ENCODE measurements at places on chromosomes 4 and X.
A peak's percentile ranks its signal among the peaks of the same experiment; 100 is the strongest.

DNA sequence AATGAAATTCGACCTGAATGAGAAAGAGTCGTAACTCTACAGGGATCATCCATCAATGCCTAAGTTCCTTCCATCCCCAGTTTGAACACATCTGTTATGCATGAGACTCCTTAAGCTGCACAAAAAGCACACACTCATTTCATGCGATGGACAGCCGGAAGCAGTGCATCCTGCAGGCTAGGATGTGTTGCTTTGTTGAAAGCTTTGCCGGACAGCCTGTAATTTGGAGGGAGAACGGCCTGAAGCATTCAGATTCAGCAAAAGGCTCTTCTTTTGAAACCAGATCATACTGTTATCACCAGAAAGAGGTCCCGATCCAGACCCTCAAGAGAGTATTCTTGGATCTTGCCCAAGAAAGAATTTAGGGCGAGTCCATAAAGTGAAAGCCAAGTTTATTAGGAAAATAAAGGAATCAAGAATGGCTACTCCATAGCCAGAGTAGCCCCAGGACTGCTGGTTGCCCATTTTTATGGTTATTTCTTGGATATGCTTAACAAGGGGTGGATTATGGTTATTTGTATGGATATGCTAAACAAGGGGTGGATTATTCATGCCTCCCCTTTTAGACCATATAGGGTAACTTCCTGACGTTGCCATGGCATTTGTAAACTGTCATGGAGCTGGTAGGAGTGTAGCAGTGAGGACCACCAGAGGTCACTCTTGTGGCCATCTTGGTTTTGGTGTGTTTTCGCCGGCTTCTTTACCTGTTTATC is 48.1 kb upstream of the DHRSX start:
- DNase-seq = no peak

- no peak for DNase-seq
These were observed 74.8 kb upstream of the PASD1 start for GRCh38 chrX:151488677-151489076.

DNA sequence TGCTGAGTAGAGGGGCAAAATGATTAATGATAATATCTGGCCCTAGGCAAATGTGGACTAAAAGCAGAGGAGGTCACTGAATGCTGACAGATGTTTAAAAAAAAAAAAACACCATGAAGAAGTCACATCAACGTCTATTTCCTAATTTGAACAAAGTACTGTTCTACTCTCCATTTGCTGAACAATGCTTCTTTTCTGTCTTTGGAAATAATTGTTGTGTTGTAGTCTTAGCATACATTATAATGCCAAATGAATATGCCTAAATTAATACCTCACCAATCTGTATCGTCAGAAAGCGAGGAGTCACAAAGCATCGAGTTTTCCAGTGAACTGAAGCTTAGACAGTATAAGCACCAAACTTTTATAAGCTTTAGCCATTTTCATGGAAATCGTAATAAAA is 140.9 kb upstream of the JADE1 start:
- DNase-seq = no peak

DNA sequence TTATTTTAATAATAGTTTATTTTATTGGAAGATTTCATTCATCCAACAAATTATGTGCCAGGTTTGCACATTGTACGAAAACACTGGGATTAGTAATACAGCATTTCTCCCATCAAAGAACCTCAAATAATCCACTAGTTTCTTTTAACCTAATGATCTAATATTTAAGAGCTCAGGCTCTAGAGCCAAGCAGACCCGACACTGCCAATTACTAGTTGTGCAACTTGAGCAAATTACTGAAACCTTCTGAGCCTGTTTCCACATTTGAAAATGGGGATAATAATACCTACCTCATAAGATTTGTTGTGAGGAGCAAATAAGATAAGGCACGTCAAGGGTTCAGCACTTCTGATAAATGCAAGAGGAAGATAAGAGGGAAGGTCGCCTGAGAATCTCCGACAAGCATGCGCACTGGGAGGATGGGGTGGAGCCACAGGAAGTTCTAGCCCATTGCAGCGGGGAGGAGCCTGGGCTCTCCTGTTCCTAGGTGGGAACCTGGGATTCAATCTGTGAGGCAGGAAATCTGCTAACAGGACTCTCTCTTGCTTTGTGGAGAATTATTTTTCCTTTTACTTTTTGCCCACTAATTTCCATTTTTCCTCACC is 141.5 kb upstream of the SMAD1 start:
- DNase-seq = no peak

- DNase-seq = no peak
These were observed 14.8 kb downstream of the RPL34 start for GRCh38 chr4:108635070-108635655.

DNA sequence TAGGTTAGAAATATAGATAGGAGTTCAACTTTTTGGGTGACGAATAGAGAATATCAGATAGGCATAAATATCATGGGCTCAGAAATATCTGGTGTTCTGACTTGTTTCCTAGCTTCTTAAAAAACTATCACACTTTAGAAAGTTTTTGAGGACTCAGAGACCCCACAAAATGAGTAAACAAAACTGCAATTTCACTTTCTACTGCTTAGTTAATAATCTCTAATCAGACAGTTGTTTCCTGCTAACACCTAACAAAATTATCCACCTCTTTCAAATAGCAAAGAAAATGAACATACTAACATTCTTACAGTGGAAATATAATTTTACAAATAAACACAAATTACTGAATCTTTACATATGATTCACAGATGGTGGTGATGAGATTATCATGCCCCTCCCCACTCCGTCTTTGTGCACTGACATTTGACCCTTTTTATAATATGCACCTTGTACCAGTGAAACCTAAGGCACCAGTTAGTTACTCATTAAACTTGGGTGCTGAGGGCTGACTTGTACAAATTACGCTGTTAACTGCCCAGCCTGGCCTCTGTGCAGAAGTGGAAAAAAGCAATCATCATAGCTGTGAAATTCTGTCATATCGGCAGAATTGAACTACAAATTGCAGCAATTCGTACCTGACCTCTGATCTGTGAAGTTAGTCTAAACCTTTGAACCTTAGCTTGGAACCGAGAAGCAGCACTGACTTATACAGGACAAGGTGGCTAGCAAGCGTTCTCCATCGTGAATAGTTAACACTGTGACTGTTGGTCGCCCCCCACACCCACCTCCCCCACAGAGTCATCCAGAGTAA is 138.7 kb downstream of the CHRNA9 start:
- DNase-seq = no peak

- no peak for DNase-seq
These were observed 10.3 kb downstream of the NCBP2L start for GRCh38 chrX:107787827-107788226.

- peak; percentile 25 for DNase-seq
These were observed 60.5 kb downstream of the TMA16 start for GRCh38 chr4:163554870-163555465.

All from NCI-H1436 (cell line).